ENCODE measurements at places on chromosomes 16 and 17.

DNA sequence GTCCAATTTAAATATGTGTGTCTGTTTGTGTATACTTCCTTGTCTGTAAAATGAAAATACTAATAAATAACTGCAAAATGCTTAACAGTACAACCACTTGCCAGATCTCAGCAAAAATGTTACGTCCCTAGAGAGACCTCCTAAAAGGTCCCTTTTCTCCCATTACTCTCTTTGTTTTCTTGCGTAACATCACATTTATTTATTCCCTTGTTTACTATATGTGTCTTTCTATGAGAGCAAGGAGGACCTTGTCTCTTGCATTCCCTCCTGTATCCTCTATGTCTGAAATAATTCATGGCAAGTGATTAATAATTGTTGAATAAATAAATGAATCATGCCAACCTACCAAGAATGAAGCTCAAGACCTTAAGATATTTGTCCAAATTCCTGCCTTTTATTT, 1.9 kb downstream of the ACSM3 start:
- DNase-seq: no peak

GRCh38 chr17:74964988-74965622, 7.5 kb downstream of the HID1 start:
- DNase-seq: no peak

- no peak for DNase-seq
Observed at GRCh38 chr17:44204441-44204882, 4.8 kb upstream of the ATXN7L3 start.

GRCh38 chr16:88068476-88069396, 117.5 kb downstream of the BANP start:
- no peak for DNase-seq

DNA sequence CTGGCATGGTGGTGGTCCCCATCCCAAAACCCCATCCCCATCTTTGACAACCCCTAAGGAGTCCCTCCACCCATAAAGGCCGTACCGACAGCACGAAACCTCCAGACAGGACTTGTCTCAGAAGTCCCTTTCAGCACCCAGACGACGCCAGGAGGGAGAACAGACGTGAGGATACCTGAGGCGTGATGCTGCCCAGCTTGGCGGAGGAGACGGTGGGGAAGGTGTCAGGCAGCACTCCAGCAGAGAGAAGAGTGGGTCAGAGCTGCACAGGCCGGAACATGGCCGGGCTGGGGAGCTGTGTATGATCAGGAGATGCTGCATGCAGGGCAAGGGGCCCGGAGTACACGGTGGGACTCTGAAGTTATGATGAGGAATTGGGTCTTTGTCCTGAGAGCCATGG, 244.2 kb downstream of the GSG1L start:
- no peak for DNase-seq

- DNase-seq: peak; percentile 88
Observed at GRCh38 chr16:70694088-70694867, 8.4 kb upstream of the MTSS2 start.

GRCh38 chr16:30741461-30741914, 6.7 kb upstream of the PHKG2 start:
- peak; percentile 72 for DNase-seq

- DNase-seq: peak; percentile 82
Observed at GRCh38 chr16:69476920-69477443, 52.6 kb downstream of the CYB5B start.

DNA sequence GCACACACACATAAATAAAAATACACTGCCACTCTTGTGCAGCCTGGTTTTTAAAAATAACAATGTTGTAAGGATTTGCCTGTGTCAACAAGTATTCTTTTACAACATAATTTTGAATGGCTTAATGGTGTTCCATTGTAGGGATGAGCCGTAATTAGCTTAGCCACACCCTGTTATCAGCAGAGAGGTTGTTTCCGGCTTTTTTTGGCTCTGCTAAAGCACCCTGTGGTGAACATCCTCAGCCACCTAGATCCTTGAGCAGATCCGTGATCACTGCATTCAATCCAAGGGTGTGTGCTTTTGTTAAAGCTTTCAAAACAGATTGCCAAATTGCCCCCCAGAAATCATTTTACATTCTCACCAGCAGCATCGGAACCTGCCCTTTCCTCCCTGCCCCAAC, 7.0 kb downstream of the KATNB1 start:
- no peak for DNase-seq

GRCh38 chr16:81523387-81524115, 78.9 kb downstream of the CMIP start:
- DNase-seq: no peak

DNA sequence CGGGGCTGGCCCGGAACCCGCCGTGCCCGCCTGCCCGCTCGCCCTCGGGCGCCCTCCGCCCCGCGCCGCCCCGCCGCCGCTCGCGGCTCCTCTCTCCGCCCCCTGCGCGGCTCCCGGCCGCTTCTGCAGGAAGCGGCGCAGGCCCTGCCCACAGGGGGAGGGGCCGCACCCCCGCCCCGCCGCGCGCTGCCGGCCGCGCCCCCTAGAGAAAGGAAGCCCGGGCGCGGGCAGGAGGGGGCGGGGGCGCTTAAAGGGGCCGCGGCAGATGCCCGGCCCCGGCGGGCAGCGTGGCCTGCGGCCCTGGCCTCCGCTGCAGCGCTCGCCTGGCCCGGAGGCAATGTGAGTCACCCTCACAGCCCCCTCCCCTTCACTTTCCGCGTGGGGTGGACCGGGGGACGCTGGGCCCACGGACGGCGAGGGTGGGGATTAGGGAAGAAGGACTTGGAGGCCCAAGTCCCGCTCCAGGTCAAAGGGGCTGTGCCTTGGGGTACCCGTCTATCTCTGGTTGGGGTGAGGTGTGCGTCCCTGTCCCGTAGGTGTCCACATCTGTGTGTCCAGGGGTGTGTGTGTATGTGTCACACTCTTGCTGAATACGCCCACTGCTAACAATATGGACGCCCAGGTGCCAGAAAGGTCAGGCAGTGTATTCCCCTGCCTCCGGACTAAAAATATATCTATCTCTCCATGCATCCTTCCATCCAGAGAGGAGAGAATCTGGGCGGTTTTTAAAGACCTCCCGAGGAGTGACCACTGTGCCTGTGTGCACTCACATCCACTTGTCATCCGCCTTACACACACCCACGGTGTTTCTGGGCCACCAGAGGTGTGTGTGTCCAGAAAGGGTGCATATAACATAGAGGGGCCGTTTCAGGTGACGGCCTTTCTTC, at the start of gene GIT1:
Gene GIT1 (minus strand): TSS at position 125 of the 887 bp plus-strand sequence. CDS start 270 bp downstream, outside the sequence.
- no peak for DNase-seq

- DNase-seq: no peak
Observed at GRCh38 chr17:76136276-76137000, 4.6 kb downstream of the FOXJ1 start.

GRCh38 chr16:85812811-85813700, 13.6 kb downstream of the COX4I1 start:
- no peak for DNase-seq

GRCh38 chr16:79758615-79759346, 158.2 kb upstream of the MAF start:
- no peak for DNase-seq

DNA sequence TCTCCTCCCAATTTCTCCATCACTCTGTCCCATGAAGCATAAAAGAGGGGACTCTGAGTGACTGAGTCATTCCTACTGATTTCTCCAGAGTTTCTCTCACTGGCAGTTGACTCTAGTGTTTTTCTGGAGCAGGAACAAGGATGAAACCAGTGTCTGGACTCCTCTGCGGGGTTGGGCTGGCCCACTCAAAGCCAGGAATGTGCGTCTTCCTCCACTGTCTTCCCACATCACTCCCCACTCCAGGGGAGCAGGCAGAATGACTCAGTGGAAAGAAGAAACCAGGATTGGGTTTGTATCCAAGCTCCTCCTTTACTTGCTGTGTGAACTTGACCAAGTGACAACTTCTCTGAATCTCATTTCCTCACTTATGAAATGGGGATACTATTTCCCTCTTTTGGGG, 497.5 kb upstream of the SALL1 start:
- peak; percentile 31 for DNase-seq

DNA sequence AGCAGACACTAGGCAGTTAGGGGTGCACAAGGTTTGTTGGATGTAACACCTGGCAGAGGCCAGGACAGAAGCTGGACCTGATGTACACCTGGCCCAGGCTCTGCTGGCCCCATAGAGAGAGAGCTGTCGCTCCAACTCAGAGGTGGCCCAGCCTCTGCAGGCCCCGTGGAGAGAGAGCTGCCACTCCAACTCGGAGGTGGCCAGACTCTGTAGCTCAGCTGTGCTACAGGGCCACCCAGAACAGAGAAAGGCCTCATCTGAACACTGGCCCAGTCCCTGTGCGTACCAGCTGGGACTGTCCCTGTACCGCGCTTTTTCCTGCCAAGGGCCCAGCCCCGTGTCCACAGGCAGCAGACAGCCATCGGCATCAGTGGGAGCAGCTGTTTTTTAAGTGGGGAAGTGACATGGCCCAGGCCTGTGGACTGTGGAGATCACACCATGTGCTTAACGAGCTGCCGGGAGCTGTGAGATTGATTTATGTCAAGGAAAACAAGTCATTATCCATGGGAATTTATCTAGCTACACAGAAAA, 176.4 kb upstream of the CHMP6 start:
- DNase-seq: no peak

DNA sequence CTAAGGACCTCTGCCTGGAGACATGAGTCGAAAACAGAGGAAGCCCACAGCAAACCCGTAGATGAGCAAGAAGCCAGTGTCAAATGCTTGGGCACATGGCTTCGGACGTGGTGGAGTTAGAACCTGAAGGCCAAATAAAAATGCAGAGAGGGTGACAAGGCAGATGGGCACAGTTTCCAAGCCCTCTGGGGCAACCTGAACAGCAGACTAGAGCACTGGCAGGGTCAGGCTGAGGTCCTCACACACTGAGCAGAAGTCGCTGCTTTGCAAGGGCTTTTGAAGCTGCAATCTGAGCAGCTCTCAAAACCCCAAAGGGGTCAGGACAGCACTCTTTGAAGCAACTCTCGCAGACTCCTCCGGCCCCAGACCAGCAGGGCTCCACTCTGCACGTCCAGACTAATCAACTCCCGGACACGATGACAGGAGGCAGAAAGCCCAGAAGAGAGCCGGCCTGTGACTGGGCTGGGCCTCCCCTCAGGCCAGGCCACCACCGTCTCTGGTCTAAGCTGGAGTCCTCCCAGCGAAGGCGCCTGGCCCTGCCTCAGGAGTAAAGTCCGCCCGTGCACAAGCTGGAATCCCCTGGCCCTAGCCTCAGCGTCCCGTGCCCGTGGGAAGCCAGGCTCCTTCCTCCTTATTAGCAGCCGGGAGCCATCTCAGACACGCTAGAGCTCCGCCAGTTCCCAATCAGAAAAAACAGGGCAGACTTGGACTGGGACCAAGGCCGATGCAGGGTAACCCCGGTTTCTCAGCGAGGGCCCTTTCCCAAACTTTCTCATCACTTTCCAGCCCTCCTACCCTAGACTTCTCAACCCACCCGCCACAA, 924 bp downstream of the SMARCD2 start:
- DNase-seq: no peak

GRCh38 chr17:15154618-15155017, 110.5 kb downstream of the PMP22 start:
- no peak for DNase-seq

DNA sequence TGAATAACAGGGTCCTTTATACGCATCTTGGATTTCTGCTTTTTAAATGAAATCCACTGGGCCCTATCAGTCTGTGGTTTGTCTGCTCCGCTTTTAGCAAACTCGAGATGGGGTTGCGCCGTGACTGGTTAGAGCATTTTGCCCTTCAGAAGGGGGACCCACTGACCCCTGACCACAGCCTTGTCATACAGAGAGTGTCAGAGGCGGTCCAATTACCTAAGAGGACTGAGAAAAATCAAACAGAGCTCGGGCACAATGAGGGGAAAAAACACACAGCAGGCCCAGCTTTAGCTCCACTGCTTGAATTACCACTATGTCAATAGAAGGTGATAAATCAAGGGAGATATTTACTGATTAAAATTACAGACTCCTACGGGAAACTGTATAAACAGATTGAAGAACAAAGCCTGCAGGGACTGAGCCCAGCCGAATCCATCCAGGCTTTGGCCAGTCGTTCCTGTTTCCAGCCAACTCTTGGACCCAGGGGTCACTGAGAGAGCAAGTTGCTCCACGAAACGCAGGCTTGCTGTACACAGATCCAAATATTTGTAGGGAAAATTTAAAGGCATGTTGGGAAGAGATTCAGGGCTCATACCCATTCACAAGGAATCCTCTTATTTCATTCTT, 131.9 kb upstream of the ZFHX3 start:
- DNase-seq: no peak

- DNase-seq: no peak
Observed at GRCh38 chr16:81767987-81768592, 11.0 kb upstream of the PLCG2 start.

DNA sequence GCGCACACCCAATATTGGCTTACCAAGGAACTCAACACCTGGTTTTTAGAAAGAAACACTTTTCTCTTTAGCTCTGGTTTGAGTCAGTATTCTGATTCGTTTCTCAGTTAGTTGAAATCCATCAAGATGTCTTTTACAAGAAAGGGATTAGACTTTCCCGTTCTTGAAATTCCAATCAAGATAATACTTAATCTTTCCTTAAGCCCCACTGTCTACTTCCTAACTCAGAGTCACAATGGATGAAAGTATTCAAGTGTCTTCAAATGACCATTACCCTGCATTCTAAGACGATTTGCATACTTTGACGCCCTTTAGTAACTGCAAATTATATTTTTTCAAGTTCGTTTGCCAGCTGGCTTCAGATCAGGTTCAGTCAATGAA, 189.8 kb downstream of the USP22 start:
- DNase-seq: no peak

DNA sequence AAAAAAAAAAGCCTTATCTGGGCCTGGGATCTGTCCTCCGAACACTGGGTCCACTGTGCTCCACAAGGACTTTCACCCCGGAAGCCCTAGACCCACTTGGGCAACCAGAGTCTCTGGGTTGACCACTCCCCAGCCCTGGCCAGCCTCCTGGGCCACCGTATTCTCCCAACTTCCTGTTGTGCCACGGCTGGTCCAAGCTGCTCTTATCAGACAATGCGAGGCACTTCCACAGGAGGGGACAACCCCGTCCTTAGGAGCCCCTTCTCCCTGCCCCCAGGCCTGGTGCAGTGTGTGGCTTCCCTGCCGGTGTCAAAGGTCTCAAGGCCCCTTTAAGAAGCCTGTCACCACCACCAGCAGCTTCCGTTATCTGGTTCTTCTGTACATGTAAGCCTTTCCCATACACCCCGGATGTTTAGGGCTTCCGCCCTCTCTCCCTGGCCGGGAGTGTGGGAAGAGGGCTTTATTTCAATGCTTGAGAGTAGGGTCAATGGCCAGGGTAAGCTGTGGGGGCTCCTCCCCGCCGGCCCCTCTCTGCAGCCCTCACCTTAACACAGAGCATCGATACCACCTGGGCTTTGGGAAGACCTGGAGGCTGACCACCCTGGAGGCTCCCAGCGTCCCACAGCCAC, 313.0 kb downstream of the SEC14L1 start:
- DNase-seq: no peak

- DNase-seq: no peak
Observed at GRCh38 chr16:57519796-57520360, 16.5 kb downstream of the CCDC102A start.

GRCh38 chr17:82012640-82013295, 9.9 kb downstream of the CENPX start:
- DNase-seq: no peak

- DNase-seq: no peak
Observed at GRCh38 chr17:61204456-61204855, 195.2 kb upstream of the TBX2 start.
